ENCODE measurements at places on chromosomes 11 and 22. TPM values are rescaled to one million over a fixed set of nuclear protein-coding genes. Genes with fewer than 3 reads are reported as not detected.

Gene MEI1
- total RNA-seq: not detected

Gene MUC5B
- 0.07 TPM for total RNA-seq

Gene RCOR2
- total RNA-seq: 66.8 TPM

Gene TP53I11
- 46.9 TPM for total RNA-seq

Gene POTEH
- not detected for total RNA-seq

Gene GLYAT
- not detected for total RNA-seq

Gene B4GAT1
- total RNA-seq: 41.6 TPM

Gene TIGD3
- total RNA-seq: 0.35 TPM

Gene TMEM191C
- total RNA-seq: 0.42 TPM

Gene YPEL4
- total RNA-seq: not detected

Gene SCN4B
- total RNA-seq: 1.0 TPM

Gene ARHGAP1
- 27.5 TPM for total RNA-seq

Gene SLC35C1
- total RNA-seq: 3.9 TPM

Gene SCN2B
- total RNA-seq: 0.07 TPM

Gene XNDC1N
- 7.6 TPM for total RNA-seq

Gene C22orf31
- not detected for total RNA-seq

Gene PHLDA2
- total RNA-seq: 13.1 TPM

Gene OR5AS1
- total RNA-seq: not detected

Gene GRM5
- not detected for total RNA-seq

Gene CYB561A3
- total RNA-seq: 16.2 TPM

Gene F2
- total RNA-seq: 0.33 TPM

Gene KCNK4
- not detected for total RNA-seq

Gene MOV10L1
- total RNA-seq: not detected

Gene DDIAS
- 29.4 TPM for total RNA-seq

Gene OR5AR1
- not detected for total RNA-seq

Gene L3MBTL2
- 19.8 TPM for total RNA-seq

Gene SLC16A8
- not detected for total RNA-seq

Gene DGCR6
- 11.6 TPM for total RNA-seq

Gene MS4A8
- total RNA-seq: not detected

Gene GCAT
- total RNA-seq: 35.1 TPM

Gene OR8U1
- not detected for total RNA-seq

Gene MMP13
- not detected for total RNA-seq

Gene SULT4A1
- total RNA-seq: 6.3 TPM

Gene GAL3ST1
- 8.4 TPM for total RNA-seq

Gene FGF19
- 36.7 TPM for total RNA-seq

Gene MGAT3
- 6.5 TPM for total RNA-seq

Data from H7 (cell line).